Endothelial cell (in vitro differentiated cells): ENCODE measurements at places on chromosomes 4 and X.

DNA sequence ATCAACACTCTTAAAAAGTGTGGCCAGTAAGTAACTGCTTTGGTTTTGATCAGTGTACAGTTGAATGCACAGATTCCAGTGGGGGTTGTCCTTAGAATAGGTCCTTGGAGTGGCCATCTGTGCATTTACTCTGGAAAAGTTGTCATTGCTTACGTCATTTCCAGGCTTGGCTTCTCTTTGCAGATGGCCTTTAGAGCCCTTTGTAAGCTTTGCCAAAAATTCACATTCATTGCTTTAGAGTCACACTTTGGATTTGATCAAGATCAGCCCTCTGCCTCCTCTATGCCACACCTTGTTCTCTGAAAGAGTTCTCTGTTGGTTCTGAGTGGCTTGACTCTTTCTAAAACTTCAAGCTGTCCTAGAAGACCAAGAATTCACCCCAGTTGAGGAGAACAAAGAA is 83.9 kb downstream of the MAMLD1 start:
- DNase-seq, result no peak

GRCh38 chr4:25069014-25069413 is 38.3 kb upstream of the LGI2 start:
- no peak for DNase-seq

DNA sequence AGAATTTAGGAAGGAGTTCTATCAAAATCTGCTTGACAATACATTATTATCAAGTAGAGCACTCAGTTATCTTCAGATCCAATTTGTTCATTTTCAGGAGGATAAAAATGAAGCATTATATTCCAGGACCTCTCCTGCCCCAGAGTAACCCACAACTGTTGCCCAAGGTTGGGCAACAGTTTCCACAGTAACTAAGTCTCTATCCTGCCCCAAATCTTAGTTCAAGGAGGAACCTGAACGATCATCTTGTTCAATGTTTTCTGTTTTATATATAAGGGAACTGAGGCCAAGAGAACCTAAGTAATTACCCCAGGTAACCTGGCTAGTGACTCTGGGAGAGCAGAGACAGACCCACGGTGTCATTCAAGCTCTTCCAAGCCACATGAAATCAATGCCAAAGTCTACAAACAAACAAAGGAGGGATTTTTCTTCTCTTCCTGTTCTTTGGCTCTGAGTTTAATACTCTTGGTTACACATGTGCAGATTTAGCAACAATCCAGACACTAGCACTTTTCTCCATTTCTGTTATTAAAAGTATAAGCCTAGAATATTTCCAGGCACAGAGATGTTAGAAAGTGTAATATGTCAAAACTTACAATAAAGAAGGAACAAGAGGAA is 105.6 kb downstream of the C4orf51 start:
- no peak for DNase-seq

DNA sequence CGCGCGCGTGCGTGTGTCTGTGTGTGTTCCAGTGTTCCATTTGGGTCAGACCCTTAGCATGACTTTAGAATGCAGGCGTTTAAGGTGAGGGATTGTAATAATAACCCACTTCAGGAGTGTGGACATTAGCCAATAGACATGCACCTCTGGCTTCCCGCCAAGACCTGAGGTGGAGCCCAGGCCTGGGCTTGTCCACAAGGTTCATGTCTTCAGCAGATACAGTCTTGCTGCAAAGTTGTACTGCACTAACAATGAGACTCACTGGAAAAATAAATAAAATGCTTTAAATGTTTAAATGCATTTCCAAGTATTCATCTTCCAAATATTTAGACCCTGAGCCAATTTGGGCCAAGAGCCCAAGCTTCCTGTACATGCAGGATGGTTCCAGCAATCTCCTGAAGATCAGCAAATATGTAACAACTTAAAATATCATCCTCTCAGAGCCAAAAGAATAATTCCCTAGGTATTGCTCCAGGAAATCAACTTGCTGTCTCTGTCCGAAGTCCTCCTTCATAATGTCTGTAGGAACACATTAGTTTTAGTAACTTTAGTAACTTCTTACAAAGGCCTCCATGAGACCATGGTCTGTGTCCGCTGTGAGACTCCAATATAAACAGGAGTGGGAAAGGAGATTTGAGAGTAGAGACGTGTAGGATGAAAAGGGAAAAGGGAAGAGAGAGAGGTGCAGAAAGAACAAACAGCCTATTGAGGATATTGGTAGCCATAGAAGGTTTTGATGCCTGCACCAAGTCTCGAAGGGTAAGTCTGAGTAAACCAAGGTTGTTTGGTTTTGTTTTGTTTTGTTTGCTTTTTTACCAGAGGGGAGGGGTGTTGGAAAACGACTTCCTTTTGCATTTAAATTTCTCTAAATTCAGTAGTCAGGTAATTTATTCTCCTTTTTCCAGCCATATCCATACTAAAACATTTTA is 98.5 kb upstream of the KLF3 start:
- no peak for DNase-seq

DNA sequence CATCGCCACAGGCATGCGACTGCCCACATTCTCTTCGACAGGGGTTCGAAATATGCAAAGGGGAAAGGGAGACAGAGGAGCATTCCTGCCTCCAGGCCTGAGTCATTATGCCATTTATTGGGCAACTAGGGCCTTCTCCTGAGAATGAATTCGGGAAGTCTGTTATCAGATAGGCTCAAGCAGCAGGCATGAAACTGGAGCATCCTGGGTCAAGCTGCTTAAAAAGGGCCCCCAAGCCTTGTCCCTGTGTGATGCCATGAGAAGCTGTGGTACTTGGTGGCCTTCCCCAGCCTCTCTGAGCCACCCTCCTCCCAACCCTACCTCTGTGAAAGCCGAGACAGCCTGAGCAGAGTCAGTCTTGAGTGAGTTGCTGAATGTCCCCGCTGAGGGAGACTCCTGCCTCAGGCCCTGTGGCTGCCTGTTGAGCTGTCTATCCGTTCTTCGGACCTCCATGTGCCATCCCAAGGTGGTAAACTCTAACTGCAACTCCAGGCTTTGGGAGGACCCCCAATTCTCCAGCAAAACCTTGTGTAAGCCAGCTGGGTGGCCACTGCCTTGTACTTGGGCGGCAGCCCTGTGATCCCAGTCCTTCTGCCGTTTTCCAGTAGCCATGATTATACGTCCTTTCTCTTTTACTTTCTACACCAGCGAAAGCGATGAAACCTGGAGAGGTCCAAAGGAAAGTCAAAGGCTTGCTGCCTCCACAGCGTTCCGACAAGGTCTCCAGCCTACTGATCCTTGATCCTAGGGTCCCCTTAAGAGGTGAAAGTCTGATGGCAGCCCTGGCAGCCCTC is 37.7 kb downstream of the NBDY start:
- DNase-seq, result no peak

GRCh38 chr4:65670331-65671031 is at the start of gene EPHA5:
Gene EPHA5, minus strand, starts transcription at chr4:65670489. Its CDS starts 747 bp downstream, at chr4:65669742.
- DNase-seq, result peak; percentile 67

DNA sequence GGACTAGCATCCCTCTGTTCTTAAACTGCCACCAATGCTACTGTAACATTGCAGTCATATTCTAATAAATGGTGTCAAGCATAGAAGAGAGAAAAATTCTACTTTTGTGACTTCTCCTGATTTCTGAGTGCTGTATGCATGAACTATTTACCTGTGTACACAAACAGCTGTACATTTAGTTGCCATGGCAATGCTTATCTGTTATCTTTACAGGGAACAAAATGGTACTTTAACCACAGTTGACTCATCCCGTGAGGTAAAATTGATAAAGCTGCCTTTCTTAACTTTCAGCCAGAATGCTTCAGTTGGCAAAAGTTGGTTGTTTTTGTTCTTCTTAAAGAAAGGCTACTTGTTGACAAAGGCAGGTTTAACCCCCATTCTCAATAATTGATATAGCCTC is 587.5 kb upstream of the MAGEB2 start:
- no peak for DNase-seq

DNA sequence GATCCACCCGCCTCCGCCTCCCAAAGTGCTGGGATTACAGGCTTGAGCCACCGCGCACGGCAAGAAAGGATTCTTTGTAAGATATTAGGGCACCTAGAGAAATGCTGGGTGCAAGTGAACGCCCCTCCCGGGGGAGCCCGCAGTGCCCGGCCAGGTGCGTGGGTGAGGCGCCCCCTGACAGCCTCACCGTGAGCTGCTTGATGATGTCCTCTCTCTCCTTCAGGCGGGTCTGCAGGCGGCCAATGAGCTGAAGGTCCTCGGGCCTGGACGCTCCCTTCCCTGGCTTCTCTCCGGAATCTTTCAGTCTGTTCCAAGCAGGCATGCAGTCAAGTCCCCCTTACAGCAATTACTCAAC is 21.9 kb downstream of the MED28 start:
- no peak for DNase-seq

DNA sequence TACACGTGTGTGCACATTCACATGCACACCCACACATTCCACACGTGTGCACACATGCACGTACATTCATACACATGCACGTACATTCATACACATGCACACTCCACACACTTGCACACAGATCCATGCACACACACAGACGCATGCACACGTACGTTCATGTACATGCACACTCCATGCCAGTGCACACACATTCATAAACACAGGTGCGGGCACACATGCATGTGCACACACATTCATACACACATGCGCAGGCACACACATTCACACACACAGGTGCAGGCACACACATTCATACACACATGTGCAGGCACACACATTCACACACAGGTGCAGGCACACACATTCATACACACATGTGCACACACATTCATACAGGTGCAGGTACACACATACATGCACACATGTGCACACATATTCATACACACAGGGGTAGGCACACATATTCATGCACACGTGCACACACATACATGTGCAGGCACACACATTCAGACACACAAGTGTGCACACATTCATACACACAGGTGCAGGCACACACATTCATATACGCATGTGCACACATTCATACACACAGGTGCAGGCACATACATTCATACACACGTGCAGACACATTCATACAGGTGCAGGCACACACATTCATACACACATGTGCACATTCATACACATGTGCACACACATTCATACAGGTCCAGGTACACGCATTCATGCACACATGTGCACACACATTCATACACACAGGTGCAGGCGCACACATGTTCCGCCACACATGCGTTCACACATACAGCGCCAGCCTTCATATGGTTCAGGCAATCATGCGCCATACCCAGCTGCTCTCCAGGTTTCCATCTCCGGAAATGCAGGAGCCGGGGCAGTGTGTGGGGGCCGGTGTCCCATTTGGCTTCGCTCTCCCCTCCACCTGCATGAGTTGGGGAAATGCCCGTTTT is 124.8 kb downstream of the HMX1 start:
- no peak for DNase-seq

GRCh38 chr4:107247738-107248137 is 211.6 kb upstream of the DKK2 start:
- DNase-seq, result no peak

- no peak for DNase-seq
These were observed 37.7 kb upstream of the LRBA start for GRCh38 chr4:151052785-151053184.

- no peak for DNase-seq
These were observed 62.4 kb downstream of the AFF2 start for GRCh38 chrX:148562846-148563245.

GRCh38 chrX:124395145-124395880 is 49.0 kb downstream of the SH2D1A start:
- no peak for DNase-seq
